Pulmonary artery endothelial cell (primary cell): ENCODE measurements at places on chromosomes 2 and 18.

DNA sequence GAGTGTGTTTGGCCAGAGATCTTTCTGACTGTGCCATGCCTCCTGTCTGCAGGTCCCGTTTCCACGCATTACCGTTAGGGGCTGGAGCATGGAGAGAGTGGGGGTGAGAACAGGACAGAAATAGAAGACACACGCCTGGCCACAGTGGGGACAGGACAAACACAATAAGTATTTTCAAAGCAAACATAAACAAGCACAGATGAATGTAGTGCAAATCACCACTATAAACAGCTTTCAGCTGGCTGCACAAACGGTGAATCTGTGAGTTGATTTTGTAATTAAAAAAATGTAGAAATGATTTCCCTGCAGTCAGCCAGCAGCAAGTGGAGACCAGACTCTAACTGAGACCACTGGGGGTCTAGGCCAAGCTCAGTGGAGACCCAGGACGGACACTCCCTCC is 6.8 kb downstream of the KCNK3 start:
- DNase-seq: no peak

- DNase-seq: no peak
These were observed 22.7 kb downstream of the PTPN4 start for GRCh38 chr2:119782308-119783027.

DNA sequence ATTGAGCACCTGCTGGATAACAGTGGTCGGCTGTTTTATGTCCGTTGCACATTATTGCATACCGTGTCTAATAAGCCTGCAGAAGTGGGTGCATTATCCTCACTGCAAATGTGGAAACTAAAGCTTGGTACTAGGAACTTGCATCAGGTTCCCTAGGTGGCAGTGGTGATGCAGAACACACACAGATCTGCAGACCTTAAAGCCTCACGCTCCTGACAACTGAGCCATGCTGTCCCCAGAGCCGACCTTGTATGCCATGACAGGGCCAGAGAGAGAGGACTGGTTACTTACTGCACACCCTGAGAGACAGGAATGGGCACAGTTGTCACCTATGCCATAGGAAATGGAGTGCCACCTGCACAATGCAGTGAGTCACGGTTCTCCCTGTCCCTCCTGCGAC is 151.8 kb downstream of the SH3RF3 start:
- DNase-seq: no peak

GRCh38 chr2:3780477-3781402 is 77.4 kb downstream of the DCDC2C start:
- DNase-seq: peak; percentile 15

GRCh38 chr2:44559108-44559507 is 197.4 kb downstream of the CAMKMT start:
- DNase-seq: no peak

DNA sequence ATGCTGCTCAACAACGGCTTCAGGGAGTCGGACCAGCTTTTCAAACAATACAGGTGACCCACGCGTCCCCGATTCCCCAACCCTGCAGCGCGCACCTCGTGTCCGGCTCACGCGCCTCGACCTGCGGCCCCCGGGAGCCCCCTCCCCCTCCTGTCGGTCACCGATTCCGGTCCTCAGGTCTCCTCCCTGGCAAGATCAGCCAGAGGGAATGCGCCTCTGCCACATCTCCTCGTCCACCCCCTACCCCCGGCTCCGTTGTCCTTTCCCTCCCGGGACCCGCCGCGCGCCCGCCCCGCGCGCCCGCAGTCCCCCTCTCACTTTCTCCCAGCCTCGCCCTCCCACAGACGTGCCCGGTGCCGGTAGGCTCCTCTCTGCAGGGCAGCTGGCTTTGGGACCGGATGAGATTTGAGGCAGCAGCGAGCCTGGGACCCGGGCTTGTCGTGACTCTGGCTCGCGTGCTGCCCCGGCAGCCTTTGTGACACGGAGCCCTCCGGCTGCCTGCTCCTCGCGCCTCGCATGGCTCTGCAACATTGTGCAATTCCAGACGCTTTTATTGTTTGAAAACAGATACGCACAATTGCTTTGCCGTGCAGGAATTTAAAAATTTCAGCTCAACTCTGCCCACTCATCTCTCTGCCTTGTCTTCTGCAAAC is 558 bp downstream of the TTC39C start:
- no peak for DNase-seq

- no peak for DNase-seq
These were observed 163.3 kb downstream of the FHOD3 start for GRCh38 chr18:36460854-36461253.
